ENCODE measurements at places on chromosomes 6 and 20. TPM values are rescaled to one million over a fixed set of nuclear protein-coding genes. Genes with fewer than 3 reads are reported as not detected.
A peak's percentile ranks its signal among the peaks of the same experiment; 100 is the strongest.

- DNase-seq: peak; percentile 72
- H3K27me3 ChIP-seq: no peaks in the 10 kb centered on the region
- peaks cover 12% of the 10 kb centered on the region for H3K4me1 ChIP-seq
- H3K4me3 ChIP-seq: no peak overlapping the region
- H3K27ac ChIP-seq: peak overlapping the region; percentile 64
These were observed 15.6 kb upstream of the BICRAL start for GRCh38 chr6:42766163-42766670.

GRCh38 chr6:28758046-28758817, 165.6 kb downstream of the TRIM27 start:
- H3K4me1 ChIP-seq: no peaks in the 10 kb centered on the region
- H3K36me3 ChIP-seq: no peaks in the 10 kb centered on the region
- H3K27ac ChIP-seq: no peak overlapping the region
- no peak overlapping the region for H3K4me3 ChIP-seq
- no peak for DNase-seq

DNA sequence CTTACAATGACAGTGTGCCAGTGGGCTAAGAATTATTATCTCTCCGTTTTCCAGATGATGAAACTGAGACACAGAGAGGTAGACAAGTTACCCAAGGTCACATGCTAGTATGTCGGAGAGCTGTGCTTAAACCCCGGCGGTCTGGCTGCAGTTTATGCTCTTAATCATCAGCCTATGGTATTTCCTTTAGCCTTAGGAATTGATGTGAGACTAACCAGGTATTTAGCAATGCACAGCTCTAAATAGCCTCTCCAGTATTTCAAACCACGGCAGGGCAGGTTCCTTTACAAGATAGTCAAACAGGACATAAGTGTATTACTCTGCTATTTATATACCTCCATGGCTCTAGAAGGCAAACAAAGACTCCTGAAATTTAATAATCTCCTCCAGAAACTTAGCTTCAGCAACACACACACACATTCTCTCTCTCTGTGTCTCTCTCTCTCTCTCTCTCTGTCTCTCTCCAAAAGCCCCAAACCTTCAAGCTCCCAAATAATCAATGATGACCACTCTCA, 142.0 kb upstream of the ZNF217 start:
- H3K36me3 ChIP-seq: no peaks in the 10 kb centered on the region
- peaks cover 12% of the 10 kb centered on the region for H3K4me1 ChIP-seq
- peaks cover 3% of the 10 kb centered on the region for H3K27me3 ChIP-seq
- no peak overlapping the region for H3K4me3 ChIP-seq

DNA sequence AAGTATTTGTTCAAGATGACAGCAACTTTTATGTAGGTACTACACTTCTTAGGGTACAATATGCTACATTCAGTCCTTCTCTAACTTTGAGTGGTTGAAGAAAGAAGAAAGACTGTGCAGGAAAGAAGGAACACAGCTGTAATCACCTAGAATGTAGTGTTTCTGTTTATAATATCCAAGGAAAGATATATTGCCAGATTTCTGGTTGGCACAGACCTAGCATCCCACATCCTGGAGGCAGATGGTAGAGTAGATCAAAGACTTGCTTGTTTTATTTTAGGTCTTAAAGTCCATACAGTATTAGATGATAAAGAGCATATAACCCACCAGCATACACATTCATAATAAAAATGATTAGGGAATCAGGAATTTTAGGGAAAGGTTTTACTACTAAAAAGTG, 13.3 kb upstream of the FABP7 start:
- no peaks in the 10 kb centered on the region for H3K27me3 ChIP-seq
- no peaks in the 10 kb centered on the region for H3K4me1 ChIP-seq
- no peak overlapping the region for H3K4me3 ChIP-seq
- DNase-seq: no peak
- no peak overlapping the region for H3K27ac ChIP-seq
- H3K36me3 ChIP-seq: no peaks in the 10 kb centered on the region

DNA sequence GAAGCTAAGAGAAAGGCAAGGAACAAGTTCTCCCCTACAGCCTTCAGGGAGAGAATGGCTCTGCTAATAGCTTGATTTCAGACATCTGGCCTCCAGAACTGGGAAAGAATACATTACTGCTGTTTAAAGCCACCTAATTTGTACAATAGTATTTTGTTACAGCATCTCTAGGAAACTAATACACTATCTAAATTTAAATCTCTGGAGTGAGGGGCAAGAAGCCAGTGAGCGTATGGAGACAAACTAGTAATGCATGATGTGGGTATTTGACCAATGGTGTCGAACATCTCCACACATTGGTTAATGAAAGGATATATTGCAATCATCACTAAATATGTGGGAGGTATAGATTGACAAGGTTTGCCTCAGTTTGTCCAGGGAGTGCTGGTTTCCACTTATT, 451.5 kb downstream of the EPM2A start:
- H3K27ac ChIP-seq: no peak overlapping the region
- H3K27me3 ChIP-seq: no peaks in the 10 kb centered on the region
- no peaks in the 10 kb centered on the region for H3K4me1 ChIP-seq
- no peak overlapping the region for H3K4me3 ChIP-seq

DNA sequence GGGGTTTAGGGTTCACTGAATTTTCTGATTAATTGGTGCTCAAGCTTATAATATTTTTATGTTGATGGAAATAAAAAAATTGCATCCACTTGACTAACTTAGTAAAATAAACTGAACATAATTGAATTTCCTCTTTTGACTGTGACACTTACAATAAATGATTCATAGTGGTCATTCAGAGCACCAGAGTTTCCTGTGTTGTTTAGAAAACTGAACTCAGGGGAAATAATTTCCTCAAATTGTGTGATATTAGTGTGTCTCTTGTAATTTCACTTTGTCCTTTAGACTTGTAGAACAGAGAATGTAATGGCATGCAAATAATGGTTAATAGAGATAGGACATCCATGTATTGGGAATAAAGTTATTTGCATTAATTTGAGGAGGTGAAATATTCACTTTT, 319.7 kb upstream of the MAN1A1 start:
- no peaks in the 10 kb centered on the region for H3K36me3 ChIP-seq
- no peaks in the 10 kb centered on the region for H3K27me3 ChIP-seq
- no peak overlapping the region for H3K4me3 ChIP-seq
- H3K4me1 ChIP-seq: no peaks in the 10 kb centered on the region
- no peak overlapping the region for H3K27ac ChIP-seq

- no peaks in the 10 kb centered on the region for H3K27me3 ChIP-seq
- H3K27ac ChIP-seq: no peak overlapping the region
- no peak for DNase-seq
- H3K4me1 ChIP-seq: no peaks in the 10 kb centered on the region
These were observed 305.3 kb downstream of the CLIC5 start for GRCh38 chr6:45710304-45710821.

DNA sequence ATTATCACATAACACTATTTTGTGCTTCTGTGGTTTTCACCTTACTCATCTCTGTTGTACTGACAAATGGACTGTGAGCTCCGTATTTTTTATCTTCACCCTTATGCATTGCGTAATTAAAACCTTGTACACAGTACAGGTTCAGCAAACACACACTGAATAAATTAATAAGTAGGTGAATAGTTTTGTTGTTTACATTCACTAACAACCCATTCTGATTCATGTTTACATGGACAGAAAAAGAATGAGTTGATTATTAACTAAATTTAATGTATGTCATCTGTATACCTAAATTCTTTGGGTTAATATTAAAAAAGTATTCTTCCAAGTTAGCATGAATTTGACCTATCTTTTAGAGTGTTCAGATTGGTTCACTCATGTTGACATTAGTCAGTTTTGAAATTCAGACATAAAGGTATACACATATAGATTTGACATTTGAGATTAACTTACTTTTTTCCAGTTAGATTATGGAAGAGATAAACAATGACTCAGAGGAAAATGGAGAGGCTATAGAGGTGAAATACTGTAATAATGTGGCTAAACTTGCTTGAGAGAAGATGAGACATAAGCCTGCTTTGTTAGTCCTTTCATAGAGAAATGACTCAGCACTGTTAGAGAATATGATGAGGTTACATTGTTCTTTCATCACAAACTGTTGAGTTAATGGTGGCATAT, 541.7 kb upstream of the FLRT3 start:
- no peak overlapping the region for H3K27ac ChIP-seq
- H3K4me3 ChIP-seq: no peak overlapping the region
- H3K36me3 ChIP-seq: no peaks in the 10 kb centered on the region
- H3K27me3 ChIP-seq: no peaks in the 10 kb centered on the region

GRCh38 chr6:5403609-5404008, 142.3 kb downstream of the FARS2 start:
- no peaks in the 10 kb centered on the region for H3K27me3 ChIP-seq
- H3K4me3 ChIP-seq: no peak overlapping the region
- no peaks in the 10 kb centered on the region for H3K36me3 ChIP-seq
- no peak for DNase-seq
- H3K27ac ChIP-seq: no peak overlapping the region

DNA sequence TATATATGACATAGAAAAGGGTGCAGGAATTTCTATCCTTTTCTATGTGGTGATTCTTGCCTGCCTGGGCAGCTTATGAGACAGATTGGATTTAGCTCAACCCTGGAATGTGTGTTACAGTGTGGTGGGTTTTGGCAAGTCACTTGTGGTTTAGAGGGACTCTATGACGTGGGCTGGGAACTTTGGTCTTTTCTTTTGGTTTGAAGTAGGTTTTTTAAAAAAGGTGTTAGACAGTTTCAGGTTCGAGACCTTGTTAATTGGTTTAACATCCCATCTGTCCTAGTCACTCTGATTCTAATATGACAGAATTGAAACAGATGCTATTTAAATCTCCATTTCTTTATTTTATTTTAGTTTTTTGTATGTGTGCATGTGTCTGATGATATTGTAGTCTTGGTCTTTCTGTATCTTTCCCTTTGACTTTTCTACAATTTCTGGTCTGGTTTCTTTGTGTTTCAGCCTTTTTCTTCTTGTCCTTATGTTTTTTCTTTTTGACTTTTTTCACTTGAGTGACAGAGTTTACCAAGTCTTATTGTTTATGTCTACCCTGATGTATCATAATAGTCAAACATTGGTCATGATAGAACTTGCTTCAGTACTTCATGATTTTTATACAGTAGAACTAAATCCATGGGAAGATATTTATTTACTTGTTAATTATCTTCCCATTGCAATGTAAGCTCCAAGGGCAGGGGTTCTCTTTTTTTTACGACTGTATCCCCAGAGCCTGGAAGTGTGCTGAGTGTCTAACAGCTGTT, 174.3 kb downstream of the CDKAL1 start:
- H3K27me3 ChIP-seq: no peaks in the 10 kb centered on the region
- H3K27ac ChIP-seq: no peak overlapping the region

DNA sequence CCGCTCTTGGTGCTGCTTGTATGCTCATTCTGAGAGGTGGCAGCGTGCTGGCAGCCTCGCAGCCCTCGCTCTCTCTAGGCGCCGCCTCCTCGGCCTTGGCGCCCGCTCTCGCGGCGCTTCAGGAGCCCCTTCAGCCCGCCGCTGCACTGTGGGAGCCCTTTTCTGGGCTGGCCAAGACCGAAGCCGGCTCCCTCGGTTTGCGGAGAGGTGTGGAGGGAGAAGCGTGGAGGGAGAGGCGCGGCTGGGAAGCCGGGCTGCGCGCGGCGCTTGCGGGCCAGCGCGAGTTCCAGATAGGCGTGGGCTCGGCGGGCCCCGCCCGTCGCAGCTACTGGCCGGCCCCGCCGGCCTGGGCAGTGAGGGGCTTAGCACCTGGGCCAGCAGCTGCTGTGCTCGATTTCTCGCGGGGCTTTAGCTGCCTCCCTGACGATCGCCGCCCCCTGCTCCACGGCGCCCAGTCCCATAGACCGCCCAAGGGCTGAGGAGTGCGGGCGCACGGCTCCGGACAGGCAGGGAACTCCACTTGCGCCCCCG, 19.5 kb upstream of the FAM8A1 start:
- H3K36me3 ChIP-seq: no peaks in the 10 kb centered on the region
- peaks cover 10% of the 10 kb centered on the region for H3K4me1 ChIP-seq
- peak overlapping the region; percentile 78 for H3K4me3 ChIP-seq
- DNase-seq: peak; percentile 45

GRCh38 chr6:128233531-128233930, 286.9 kb downstream of the PTPRK start:
- no peaks in the 10 kb centered on the region for H3K4me1 ChIP-seq
- H3K36me3 ChIP-seq: no peaks in the 10 kb centered on the region
- no peak overlapping the region for H3K27ac ChIP-seq
- H3K27me3 ChIP-seq: no peaks in the 10 kb centered on the region
- H3K4me3 ChIP-seq: no peak overlapping the region
- DNase-seq: no peak

- H3K36me3 ChIP-seq: no peaks in the 10 kb centered on the region
- no peak overlapping the region for H3K27ac ChIP-seq
- no peak overlapping the region for H3K4me3 ChIP-seq
- no peaks in the 10 kb centered on the region for H3K4me1 ChIP-seq
- no peak for DNase-seq
These were observed 1.9 kb downstream of the KIAA1755 start for GRCh38 chr20:38258545-38259215.

SLC44A4 gene
- not detected for total RNA-seq

DEK gene
- total RNA-seq: 68.7 TPM

LY6G5C gene
- 0.75 TPM for total RNA-seq

DEFB110 gene
- total RNA-seq: not detected

ENPP3 gene
- total RNA-seq: 0.34 TPM

PAQR8 gene
- 1.3 TPM for total RNA-seq

Data from psoas muscle (tissue), 8 donors.